ENCODE measurements at places on chromosomes 1 and 21. TPM values are rescaled to one million over a fixed set of nuclear protein-coding genes. Genes with fewer than 3 reads are reported as not detected.

Gene PSRC1
- total RNA-seq = 13.7 TPM

Gene CNR2
- 0.05 TPM for total RNA-seq

Gene C1QA
- total RNA-seq = 24.1 TPM

Gene EFNA1
- total RNA-seq = 26.9 TPM

Gene CREB3L4
- 16.6 TPM for total RNA-seq

Gene AADACL3
- total RNA-seq = 0.11 TPM

Gene MCOLN3
- 3.0 TPM for total RNA-seq

Gene TOE1
- total RNA-seq = 13.9 TPM

Gene KLHDC9
- total RNA-seq = 4.6 TPM

Measured in camera-type eye (tissue), 1 donor.